ENCODE measurements at places on chromosomes 4 and X.
A peak's percentile ranks its signal among the peaks of the same experiment; 100 is the strongest.

- DNase-seq, result no peak
These were observed 19.7 kb upstream of the MAGEE1 start for GRCh38 chrX:76407795-76408194.

- DNase-seq, result no peak
These were observed 12.6 kb downstream of the AP1S2 start for GRCh38 chrX:15841853-15842516.

- DNase-seq, result peak; percentile 65
These were observed 29.6 kb downstream of the ADH7 start for GRCh38 chr4:99405433-99406115.

DNA sequence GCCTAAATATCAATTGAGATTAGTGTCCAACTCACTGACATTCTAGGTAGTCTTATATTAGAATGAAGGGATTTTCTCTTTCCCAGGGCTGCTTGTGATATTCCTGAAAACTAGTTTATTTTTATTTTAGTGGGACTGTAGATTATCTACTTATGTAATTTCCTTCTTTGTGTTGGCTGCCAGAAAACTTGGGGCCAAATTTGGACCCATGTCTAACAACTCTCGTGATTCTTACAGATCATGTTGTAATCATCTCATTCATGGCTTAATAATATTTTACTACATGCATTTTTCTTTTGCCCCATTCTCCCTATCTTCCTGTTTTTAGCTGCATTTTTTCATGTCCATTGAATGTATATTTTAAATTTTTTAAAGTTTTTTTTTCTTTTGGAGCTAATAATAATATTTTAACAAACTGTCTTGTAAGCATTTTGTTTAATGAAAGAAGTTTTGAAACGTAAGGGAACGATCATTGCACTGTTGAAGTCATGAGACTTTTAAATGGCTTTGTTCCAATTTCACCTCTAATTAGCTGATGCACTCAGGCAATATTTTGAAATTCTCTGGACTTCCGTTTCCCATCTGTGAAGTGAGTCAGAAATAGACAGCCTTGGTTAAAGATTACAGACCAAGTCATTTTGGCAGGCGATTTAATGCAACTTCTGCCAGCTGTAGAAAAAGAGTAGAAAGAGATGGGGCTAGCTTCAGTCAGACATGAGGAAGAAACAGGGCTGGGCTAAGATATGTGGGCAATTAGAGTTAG is 14.3 kb upstream of the TDO2 start:
- no peak for DNase-seq

DNA sequence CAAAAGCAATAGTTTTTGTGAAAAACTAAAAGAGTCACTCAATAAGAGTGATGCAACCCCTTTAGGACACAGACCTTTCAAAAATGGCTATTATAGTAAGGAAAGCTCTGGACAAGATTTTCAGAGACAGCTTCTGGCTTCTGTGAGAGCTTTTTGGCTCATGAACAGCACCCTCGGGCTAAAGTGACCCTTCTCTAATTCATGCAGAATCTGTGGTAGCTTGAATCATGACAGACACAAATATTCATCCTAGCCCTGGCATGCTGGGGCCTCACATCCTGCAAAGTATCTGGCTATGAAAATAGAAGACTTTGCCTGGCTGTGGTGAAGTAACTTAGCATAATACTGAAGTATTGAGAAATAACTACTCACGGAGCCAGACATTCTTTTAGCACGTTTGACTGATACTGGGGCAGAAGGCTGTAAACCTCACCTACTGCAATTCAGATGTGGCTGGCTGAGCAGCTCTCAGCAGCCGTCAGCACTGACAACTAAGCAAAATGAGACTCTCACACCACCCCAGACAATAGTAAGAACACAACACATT is 327.3 kb downstream of the MAPK10 start:
- no peak for DNase-seq

DNA sequence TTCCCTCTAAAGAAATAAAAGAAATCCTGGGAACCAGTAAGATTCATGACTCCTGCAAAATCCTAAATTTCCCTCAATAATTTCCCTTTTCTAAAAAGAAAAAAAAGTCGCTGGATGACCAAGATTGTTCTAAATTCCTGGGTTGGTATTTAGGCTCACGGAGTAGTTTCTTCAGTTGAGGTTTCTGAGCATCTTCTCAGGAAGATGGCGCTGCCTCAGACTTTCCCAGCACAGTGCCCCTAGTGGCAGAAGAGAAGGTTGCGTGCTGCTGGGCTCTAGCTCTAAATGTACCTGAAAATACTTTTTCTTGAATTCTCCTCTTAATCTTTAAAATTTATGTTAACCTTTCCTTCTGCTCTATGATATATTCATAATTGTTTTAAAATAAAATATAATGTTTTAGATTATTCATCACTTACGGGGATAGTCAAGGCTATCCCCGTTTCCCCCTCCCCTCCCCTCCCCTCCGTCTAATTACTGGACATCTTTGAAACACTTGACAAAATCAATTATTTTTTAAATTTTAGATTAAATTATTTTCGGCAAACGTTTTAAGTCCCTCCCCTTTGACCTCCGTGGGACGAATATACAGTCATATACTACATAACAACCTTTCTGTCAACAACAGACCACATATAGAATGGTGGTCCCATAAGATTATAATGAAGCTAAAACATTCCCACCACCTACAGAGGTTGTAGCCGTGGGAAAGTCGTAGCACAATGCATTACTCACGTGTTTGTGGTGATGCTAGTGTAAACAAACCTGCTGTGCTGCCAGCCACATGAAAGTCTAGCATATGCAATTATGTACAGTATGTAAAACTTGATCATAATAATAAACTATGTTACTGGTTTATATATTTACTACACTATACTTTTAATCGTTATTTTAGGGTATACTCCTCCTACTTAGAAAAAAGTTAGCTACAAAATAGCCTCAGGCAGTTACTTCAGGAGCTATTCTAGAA is 41.0 kb upstream of the GATB start:
- DNase-seq, result peak; percentile 64

GRCh38 chrX:103533511-103534216 is 14.4 kb upstream of the RAB40A start:
- peak; percentile 63 for DNase-seq

DNA sequence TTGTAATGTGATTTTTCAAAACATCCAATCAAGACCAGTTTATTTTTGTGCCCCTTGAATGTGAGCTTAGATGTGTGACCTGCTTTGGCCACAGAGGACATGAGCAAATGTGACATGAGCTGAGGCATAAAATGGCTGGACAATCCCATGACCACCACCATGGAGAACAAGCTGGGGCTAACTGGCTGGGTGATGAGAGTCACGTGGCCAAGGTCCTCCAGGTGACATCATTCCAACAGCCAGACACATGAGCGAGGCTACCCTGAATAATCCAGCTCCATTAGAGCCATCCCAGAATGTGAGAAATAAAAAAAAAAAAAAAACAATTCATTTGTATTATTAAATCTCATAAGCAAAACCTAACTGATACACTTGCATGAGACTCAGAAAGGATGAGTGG is 90.4 kb upstream of the LDB2 start:
- no peak for DNase-seq

GRCh38 chr4:140641789-140642439 is 73.2 kb upstream of the UCP1 start:
- no peak for DNase-seq

DNA sequence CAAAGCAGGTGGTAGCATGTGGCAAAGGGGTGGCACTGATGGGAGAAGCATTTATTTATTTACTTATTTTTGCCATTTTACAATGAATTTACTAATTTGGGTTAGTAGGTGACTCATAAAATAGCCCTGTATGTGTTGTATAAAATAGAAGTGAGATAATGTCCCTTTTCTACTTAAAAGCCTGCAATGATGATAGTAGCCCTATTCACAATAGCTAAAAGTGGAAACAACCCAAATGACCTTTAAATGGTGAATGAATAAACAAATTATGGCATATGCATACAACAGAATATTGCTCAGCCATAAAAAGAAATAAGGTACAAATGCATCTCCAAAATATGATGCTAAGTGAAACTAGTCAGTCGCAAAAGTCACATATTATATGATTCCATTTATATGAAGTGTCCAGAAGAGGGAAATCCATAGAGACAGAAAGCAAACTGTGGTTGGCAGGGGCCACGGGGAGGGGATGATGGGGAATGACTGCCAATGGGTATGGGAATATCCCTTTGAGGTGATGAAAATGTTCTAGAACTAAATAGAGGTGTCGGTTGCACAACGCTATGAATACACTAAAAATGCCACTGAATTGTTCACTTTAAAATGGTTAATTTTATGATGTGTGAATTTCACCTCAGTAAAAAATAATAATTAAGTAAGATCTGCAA is 35.8 kb upstream of the FAM9C start:
- no peak for DNase-seq

DNA sequence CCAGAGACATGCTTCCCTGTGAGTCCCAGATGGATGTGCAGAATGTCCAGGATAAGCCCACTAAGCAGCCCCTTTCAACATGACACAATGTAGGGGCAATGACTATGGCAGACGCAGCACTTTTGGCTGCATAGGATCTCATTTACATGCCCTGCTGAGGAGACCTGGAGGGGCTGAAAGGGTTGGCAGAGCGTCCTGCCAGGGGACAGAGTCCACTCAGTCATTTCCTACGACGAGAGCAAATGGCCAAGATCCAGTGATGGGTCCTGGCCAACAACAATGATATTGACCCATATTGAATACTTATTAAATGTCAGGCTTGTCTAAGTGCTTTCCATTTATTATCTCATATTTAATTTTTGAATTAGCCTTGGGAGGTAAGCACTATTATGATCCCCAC is 41.4 kb downstream of the LGI2 start:
- no peak for DNase-seq

DNA sequence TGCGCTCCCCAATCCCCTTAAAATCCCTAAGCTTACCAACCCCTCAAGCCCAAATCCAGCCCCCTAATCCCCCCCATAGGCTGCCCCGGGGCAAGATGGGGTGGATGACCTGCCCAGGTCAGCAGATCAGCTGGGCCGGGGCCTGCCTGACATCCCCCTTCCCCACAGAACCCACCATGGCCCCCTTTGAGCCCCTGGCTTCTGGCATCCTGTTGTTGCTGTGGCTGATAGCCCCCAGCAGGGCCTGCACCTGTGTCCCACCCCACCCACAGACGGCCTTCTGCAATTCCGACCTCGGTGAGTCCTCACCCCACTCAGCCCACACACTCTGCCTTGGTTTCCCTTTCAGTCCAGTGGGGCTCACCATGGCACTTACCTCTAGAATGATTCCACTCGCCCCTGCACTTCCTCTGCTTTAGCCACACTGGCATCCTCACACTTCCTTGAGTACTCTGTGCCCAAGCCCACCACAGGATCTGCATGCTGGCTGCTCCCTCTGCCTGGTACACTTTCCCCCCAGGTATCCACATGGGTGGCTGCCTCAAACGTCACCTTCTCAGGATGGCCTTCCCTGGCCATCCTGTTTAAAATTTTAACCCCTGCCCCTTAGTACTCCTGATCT is 1.1 kb downstream of the TIMP1 start:
- no peak for DNase-seq

GRCh38 chr4:10347815-10348214 is 109.4 kb downstream of the ZNF518B start:
- DNase-seq, result no peak

DNA sequence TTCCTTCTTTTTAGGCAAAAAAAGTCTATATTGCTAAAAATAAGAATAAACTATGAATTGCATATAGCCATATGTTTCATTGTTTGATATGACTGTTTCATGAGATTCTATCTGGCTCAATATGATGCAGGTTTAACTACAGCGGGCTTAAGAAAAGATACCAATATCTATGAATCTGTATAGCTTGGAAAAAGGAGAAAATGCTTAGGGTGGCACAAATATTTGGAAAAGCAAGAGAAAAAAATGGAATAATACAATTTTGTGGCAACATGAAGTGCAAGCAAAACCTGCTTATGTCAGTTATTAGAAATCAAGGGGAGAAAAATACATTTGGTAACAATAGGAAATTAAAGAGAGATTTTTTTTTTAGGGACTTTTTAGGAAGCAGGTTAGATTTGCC is 48.3 kb upstream of the NFKB1 start:
- DNase-seq, result no peak

- no peak for DNase-seq
These were observed 123.1 kb upstream of the GPM6A start for GRCh38 chr4:175935016-175935661.

GRCh38 chr4:45229206-45229605 is 502.9 kb upstream of the GNPDA2 start:
- no peak for DNase-seq

- no peak for DNase-seq
These were observed 80.8 kb downstream of the NPFFR2 start for GRCh38 chr4:72112514-72113156.

DNA sequence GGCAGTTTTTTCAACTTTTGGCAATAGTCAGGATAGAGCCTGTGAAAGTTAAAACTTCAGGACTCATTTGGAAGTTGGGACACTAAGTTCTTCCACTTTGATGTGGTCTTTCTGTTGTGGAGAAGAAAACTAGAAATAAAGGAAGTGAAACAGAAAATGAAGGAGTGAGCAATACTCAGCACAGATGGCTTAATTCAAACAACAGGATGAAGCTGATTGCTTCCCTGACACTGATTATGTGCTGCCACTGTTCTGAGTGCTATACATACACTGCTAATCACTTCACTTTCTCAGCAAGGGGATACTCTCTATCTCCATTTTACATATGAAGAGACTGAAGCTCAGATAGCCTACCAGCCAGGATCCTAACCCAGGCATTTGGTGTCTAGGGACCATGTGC is 235.1 kb upstream of the CPEB2 start:
- no peak for DNase-seq

DNA sequence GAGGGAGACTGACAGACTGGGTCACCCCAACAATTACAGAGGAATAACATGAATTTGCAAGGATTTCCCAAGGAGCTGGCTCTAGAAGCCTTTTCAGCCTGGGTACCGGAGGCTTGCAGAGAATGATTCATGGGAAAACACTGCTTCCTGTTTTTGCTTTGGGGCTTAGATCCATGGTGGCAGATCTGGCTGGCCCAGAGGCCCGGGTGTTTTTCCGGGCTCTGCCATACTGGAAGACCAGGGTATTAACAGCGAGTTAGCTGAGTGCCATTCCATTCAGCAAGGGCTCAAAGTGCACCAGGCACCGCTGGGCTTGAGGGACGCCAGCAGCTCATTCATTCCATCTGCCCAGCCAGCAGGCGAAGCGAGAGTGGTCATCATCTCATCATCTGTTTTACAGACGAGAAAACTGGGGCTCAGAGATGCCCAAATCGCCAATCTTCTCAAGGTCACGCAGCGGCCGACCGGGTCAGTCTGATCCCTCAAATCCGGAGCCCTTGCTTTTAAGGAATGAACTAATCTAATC is 1.3 kb downstream of the WDR1 start:
- DNase-seq, result no peak

- DNase-seq, result no peak
These were observed 17.1 kb upstream of the PRRG1 start for GRCh38 chrX:37332055-37332454.

- no peak for DNase-seq
These were observed 33.2 kb downstream of the PPP2R2C start for GRCh38 chr4:6439120-6439762.

Data from CD4-positive, alpha-beta T cell treated with Interleukin-12 subunit alpha and Interleukin-12 subunit beta, for 1 hour (primary cell).